ENCODE measurements at places on chromosomes 1 and 21. TPM values are rescaled to one million over a fixed set of nuclear protein-coding genes. Genes with fewer than 3 reads are reported as not detected.
A peak's percentile ranks its signal among the peaks of the same experiment; 100 is the strongest.

TBX19 gene
- 2.0 TPM for total RNA-seq

GRCh38 chr1:160713161-160713560 lies 1.5 kb upstream of the CD48 start:
- DNase-seq: no peak

- DNase-seq: peak; percentile 58
These were observed 85.7 kb downstream of the BRINP2 start for GRCh38 chr1:177256153-177257075.

KRTAP7-1 gene
- total RNA-seq: not detected

GRCh38 chr1:58620926-58621325 lies 43.9 kb upstream of the TACSTD2 start:
- no peak for DNase-seq

DNA sequence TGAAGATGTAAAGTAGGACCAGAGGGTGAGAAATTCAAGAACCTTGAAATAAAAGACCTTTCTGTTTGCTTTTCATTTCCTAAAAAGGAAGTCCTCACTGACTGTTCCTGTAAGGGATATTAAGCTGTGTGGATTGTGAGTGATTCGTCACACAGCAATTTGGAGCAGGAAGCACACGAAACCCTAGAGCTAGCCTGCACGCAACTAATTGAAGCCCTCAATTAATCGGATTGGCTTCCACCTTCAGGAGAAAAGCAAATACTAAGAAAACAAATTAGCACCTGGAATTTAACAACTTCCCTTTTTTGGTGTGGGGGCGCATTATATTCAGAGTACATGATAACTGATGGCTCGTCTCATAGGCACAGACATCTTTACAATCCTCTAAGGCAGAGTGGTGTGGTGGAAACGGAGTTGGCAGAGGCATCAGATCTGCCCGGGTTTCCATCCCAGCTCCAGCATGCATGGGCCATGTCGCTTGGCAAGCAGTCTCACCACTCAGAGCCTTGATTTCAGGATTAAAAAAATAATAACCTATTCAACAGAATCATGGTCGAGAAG lies 95.2 kb downstream of the KCNJ15 start:
- DNase-seq: peak; percentile 24

DNA sequence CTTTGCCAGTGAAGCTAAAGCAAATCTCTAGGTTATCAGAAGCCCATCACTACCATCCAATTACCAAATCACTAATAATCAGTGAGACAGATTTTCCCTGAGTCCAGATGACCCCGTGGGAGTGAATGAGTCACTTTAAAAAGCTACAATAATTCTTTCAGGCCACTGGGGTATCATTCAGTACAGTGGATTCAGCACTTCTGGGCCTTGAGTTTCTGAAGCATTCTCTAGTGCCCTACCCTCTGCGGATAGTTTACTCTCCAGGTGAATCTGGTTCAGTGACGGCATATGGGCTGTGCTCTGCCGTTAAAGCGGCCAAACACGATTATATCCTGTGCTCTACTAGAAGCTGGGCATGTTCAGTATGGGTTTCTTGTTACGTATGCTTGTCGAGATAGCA lies 26.1 kb downstream of the NR5A2 start:
- DNase-seq: peak; percentile 16

APOBEC4 gene
- total RNA-seq: 5.3 TPM

ORC1 gene
- 2.3 TPM for total RNA-seq

C1orf94 gene
- not detected for total RNA-seq

DNA sequence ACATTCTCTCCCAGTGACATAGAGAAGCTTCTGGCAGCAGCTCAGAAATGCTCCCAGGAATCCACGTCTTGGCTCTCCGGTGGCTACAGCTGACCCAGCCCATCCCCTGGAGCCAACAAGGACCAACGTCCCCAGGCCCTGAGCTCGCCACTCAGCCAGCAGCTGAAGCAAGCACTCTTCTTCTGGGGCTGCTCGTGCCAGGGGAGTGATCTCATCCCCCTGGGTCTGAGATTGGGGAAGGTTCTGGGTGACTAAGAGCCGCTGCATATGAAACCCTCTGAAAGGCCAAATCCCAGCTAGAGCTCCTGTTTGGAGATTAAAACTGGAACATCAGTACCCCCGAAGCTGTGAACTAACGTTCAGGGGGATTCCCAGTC lies 487.9 kb downstream of the NPHP4 start:
- DNase-seq: no peak

TGFB2 gene
- 4.4 TPM for total RNA-seq

GRCh38 chr1:89166705-89167104 lies 9.1 kb downstream of the GBP7 start:
- DNase-seq: peak; percentile 2

VWA5B1 gene
- total RNA-seq: 0.40 TPM

GRCh38 chr1:118928739-118929554 lies 59.2 kb downstream of the TBX15 start:
- DNase-seq: peak; percentile 76
